Sigmoid colon (tissue), 7 donors: ENCODE measurements at places on chromosomes 12 and 14. TPM values are rescaled to one million over a fixed set of nuclear protein-coding genes. Genes with fewer than 3 reads are reported as not detected.

Gene SERPINA9
- not detected for total RNA-seq

Gene FAM181A
- total RNA-seq, result not detected

Gene CCDC60
- total RNA-seq, result 1.3 TPM

Gene LTB4R
- total RNA-seq, result 3.6 TPM

Gene ALG10
- 3.7 TPM for total RNA-seq

Gene EEF1AKMT3
- total RNA-seq, result 9.0 TPM

Gene LTB4R2
- 2.5 TPM for total RNA-seq

Gene YARS2
- total RNA-seq, result 14.5 TPM

Gene SLC16A7
- 38.8 TPM for total RNA-seq

Gene POTEM
- total RNA-seq, result not detected

- no peak for DNase-seq
- no peaks in the 10 kb centered on the region for H3K27me3 ChIP-seq
- H3K4me1 ChIP-seq, result no peaks in the 10 kb centered on the region
- H3K4me3 ChIP-seq, result no peak overlapping the region
These were observed 138.7 kb upstream of the DYRK2 start for GRCh38 chr12:67509666-67510386.

DNA sequence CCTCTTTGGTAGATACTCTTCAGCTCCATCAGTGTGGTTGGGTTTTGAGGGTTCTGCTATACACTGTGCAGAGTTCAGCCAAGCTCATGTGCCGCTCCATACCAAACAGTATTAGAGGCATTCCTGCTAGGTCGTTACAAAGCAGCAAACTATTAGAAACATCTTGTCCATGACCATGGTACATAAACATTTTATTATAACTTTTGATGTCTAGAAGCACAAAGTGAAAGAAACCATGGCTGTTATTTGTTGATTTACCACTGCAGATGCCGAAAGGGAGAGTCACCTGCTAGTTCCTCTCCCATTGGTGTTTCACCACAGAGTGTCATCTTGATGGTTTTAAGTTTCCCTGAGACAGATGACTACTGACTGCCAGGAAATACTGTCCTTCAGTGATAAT is 242.0 kb downstream of the ADAMTS20 start:
- no peak overlapping the region for H3K4me3 ChIP-seq
- H3K27me3 ChIP-seq, result no peaks in the 10 kb centered on the region
- DNase-seq, result no peak
- no peaks in the 10 kb centered on the region for H3K36me3 ChIP-seq

DNA sequence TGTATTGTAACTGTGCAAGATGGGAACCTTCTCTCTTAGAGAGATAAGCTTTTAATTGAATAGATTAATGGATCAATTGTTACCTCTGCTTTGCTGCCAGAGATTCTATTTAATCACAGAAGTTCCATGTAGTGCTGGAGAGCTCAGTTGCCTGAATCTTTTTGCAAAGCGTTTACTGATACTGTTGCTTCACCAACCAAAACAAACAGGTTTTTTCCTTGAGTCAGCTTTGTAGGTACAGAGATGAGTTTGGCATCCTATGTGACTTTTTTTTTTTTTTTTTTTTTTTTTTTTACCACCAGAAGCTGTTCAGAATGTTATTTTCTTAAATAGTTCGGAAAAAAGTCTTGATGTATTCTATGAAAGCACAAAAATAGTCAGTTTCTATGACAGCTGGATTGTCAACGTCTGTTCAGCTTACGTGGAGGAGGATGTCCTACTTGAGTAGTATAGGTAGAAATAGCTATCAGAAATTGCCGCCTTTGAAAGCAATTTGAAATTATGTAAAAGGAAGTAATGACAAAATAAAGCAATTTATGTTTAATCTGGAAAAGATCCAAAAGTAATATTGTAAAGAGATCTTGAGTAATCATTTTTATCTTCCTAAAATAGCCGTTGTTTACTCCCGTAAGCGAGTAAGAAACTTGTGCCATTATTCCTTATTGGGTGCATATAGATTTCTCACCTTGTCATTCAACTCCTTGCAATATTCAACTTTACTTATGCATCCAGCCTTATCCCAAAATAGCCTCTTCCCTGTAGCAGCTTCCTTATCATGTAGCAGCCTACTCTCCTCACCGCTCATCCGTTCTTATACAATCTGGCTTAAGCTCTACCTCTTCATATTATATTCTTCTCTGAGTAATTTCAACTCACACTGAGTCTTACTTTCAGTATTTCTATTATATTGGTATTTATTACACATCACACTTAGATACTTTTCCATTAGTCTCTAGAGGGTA is 5.2 kb downstream of the LRRK2 start:
- no peak overlapping the region for H3K4me3 ChIP-seq
- DNase-seq, result no peak
- peaks cover 24% of the 10 kb centered on the region for H3K36me3 ChIP-seq
- H3K27me3 ChIP-seq, result no peaks in the 10 kb centered on the region
- H3K27ac ChIP-seq, result no peak overlapping the region
- H3K4me1 ChIP-seq, result no peaks in the 10 kb centered on the region

DNA sequence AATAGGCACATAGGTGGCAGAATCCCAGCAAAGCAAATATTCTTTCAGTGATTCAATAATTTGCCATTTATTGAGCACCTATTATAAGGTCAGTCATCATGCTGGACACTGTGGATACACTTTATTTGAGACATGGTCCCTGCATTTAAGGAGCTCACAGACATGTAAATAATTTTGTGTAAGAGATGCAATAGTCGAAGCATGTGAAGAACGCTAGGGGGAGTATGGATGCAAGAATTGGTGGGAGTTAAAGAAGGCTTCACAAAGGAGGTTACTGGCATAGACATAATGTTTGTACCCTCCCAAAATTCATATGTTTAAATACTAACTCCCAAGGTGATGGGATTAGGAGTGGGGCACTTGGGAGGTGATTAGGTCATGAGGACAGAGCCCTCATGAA is 260.6 kb upstream of the GARIN6 start:
- no peaks in the 10 kb centered on the region for H3K4me1 ChIP-seq
- no peak overlapping the region for H3K27ac ChIP-seq
- no peaks in the 10 kb centered on the region for H3K27me3 ChIP-seq

DNA sequence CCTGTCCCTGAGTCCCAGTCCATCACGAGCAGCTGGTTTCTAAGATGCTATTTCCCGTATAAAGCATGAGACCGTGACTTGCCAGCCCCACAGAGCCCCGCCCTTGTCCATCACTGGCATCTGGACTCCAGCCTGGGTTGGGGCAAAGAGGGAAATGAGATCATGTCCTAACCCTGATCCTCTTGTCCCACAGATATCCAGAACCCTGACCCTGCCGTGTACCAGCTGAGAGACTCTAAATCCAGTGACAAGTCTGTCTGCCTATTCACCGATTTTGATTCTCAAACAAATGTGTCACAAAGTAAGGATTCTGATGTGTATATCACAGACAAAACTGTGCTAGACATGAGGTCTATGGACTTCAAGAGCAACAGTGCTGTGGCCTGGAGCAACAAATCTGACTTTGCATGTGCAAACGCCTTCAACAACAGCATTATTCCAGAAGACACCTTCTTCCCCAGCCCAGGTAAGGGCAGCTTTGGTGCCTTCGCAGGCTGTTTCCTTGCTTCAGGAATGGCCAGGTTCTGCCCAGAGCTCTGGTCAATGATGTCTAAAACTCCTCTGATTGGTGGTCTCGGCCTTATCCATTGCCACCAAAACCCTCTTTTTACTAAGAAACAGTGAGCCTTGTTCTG is 41.6 kb downstream of the DAD1 start:
- no peaks in the 10 kb centered on the region for H3K27me3 ChIP-seq
- H3K27ac ChIP-seq, result peak overlapping the region; percentile 8
- no peaks in the 10 kb centered on the region for H3K36me3 ChIP-seq
- DNase-seq, result no peak

- no peaks in the 10 kb centered on the region for H3K36me3 ChIP-seq
- H3K27me3 ChIP-seq, result peaks cover 18% of the 10 kb centered on the region
- no peak overlapping the region for H3K27ac ChIP-seq
- peaks cover 5% of the 10 kb centered on the region for H3K4me1 ChIP-seq
- no peak overlapping the region for H3K4me3 ChIP-seq
These were observed 32.1 kb upstream of the C14orf180 start for GRCh38 chr14:104547310-104547997.

- H3K27ac ChIP-seq, result no peak overlapping the region
- no peaks in the 10 kb centered on the region for H3K36me3 ChIP-seq
- DNase-seq, result no peak
- no peak overlapping the region for H3K4me3 ChIP-seq
- H3K27me3 ChIP-seq, result no peaks in the 10 kb centered on the region
These were observed 14.1 kb upstream of the KRAS start for GRCh38 chr12:25264862-25265261.
